ENCODE measurements at places on chromosomes 4 and X.

DNA sequence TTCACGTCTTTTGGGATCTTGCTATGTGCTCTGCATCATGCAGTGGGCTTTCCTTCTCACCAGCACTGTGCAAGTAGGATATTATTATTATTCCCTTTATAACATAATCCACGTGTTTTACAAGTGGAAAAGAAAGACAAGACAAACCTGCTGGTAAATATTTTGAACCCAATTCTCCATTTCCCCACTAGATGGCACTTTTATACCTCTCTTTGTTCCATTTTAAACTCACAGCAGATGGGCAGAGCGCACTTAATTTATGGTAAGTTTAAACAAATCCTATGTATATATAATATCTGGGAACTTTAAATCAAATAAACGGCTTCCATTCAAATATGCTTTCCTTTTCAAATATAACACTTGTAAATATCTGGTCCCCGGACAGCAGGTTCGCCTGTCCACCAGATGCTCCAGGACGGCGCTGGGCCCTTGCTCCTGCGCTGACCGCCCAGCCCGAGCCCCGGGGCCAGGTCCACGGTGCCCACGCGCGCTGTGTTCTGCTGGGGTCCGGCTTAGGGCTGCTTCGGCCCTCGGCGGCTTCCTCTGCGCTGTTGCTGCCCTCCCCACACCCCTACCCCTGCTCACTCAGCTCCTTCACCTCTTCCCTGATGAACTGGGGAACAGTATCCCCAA is 31.1 kb downstream of the F11 start:
- peak; percentile 51 for DNase-seq

GRCh38 chrX:101906136-101906796 is 25.6 kb downstream of the ZMAT1 start:
- no peak for DNase-seq

GRCh38 chrX:38112566-38112965 is 106.2 kb downstream of the SYTL5 start:
- DNase-seq = no peak

- no peak for DNase-seq
These were observed 81.3 kb downstream of the STOX2 start for GRCh38 chr4:183986291-183986970.

DNA sequence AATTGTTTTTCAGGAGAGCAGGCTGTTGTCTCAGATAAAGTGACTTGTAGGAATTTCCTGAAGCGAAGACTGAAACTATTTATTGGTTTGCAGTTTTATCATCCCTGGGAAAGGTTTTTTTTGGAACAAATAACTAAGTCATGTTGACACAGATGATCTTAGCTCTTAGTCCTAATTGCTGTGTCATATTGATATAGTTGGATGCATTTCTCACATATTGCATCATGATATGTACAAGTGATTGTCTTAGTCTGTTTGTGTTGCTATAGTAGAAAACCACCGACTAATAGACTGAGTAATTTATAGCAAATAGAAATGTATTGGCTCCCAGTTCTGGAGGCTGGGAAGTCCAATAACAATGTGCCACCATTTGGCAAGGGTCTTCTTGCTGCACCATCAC is 397.5 kb upstream of the PPP1R2C start:
- no peak for DNase-seq

DNA sequence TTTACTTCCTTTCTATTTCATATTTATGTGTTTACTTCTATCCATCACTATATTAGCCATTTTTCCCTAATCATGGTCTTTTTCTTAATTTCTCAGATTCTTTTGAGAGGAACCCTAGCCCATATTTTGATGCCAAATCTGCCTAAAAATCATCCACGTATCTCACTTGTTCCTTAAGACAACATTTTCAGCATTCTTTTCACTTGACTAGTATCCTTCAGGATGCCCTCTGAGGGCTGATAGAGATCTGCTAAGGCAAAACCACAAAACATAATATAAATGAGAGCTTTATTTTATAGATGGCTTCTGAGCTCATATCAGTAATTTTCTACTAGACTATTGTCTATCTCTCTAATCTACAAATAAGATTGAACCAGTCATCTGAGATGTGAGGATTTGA is 341.9 kb downstream of the GPM6A start:
- DNase-seq = peak; percentile 68

- DNase-seq = no peak
These were observed 44.6 kb upstream of the TRPC5OS start for GRCh38 chrX:111831343-111831742.

GRCh38 chrX:118627084-118627758 is 100.2 kb upstream of the IL13RA1 start:
- no peak for DNase-seq

GRCh38 chrX:65690057-65690855 is 22.8 kb downstream of the MSN start:
- DNase-seq = peak; percentile 93

- DNase-seq = no peak
These were observed 86.7 kb downstream of the PTTG2 start for GRCh38 chr4:38046727-38047489.

DNA sequence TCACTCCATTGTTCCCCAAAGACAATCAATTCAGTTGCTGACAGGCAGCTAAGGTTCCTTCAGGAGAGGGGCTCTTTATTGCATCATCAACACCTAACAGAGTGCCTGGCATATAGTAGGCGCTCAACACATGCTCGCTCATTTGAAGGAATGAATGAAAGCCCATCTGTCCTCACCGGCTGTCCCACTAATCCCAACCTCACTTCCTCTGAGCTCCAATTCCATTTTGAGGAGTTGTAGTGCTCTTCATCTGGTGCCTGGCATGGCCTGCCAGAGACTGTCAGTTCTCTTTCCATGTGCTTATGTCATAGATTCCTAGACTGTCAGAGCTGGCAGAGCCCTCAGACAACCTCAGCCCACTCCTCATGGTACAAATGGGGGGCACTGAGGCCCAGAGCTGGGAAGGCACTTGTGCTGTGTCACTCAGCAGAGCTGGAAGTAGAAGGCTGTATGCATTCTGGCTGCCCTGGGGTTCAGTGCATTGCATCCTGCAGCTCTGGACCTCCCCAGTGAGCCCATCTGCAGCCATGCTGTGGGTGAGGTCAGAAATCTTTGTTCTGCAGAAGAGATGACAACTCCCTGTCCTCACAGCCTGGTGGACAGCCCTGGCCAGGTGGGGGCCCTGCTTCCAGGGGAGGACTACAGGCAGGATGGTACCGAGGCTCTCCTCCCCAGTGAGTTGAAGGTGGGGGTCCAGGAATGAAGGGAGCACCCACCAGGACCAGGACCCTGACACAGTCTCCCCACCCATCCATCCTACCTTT is 134.9 kb upstream of the PJA1 start:
- DNase-seq = no peak

DNA sequence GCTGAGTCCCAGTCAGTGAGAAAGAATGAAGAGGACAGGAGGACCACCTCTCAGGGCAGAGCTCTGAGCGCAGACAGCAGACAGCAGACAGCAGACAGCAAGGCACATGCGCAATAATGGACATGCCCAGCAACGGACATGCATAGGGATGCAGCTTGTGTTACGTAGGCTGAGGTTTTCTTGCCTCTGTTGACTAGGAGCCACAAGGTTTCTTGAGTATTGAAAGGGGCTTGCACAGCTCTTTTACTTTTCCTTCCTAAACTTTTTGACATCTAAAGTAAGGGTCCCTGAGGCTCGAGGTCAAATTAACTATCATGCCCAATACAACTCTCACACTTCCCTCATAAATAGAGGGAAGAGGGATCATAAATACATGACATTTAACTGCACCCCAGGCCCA is at the start of gene PAGE3:
Gene PAGE3 (minus strand): TSS at position 101 of the 400 bp plus-strand sequence. CDS start 1,013 bp downstream, outside the sequence.
- no peak for DNase-seq

DNA sequence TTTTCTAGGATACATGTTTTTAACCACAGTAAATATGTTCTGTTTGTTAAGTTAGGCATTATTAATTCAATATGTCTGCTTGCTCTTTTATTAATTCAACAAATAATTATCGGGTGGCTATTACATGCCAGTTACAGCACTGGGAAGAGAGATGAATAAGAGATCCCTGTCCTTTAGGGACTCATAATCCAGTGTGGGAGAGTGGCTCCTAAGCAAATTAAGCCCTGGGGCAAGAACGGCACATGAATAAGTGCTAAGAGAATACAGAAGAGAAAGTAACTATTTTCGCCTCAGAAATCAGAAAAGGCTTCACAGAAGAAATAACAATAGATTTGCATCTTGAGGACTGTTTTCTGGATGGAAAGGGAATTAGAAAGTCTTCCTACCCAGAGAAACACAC is 236.7 kb downstream of the NR3C2 start:
- DNase-seq = no peak

DNA sequence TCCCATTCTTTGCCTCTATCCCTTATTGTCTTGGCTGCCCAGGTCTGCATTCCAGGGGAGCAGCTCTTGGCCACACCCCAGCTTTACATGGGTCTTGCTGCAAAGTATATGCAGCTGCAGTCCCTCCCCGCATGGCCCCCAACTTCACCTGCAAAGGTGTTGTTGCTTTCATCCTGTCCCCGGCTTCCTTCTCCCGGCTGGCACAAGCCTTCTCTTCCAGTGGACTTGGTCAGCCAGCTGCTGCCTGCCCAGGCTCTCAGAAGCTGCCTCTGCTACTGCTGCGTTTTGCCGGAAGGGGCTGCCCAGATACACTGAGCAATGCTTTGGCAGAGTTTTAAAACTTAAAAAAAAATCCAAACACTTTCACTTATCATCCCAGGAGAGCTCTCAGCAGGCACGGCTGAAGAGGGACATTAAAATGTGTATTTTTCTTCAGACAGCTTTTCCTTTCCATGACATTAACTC is 121.2 kb upstream of the PDLIM3 start:
- DNase-seq = no peak

DNA sequence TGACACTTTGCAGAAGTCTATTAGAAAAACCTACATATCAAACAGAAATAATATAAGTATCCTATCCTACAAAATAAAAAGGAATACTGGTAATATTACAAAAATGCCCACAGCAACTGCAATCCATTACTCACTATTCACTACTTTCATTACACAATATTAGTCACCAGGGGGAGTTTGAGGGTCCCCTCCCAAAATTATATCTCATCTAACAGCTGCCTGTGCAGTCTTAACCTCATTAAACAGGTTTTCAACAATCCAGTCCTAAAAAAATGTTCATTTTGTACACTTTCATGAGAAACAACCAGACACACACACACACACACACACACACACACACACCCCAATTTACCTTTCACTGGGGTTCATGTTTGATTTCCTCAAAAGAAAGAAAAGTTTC is 2.9 kb downstream of the CLOCK start:
- peak; percentile 28 for DNase-seq

All from HT1080 (cell line).